ENCODE measurements at places on chromosomes 5 and 9.

- DNase-seq = no peak
Observed at GRCh38 chr5:30676223-30676840, 517.2 kb upstream of the CDH6 start.

DNA sequence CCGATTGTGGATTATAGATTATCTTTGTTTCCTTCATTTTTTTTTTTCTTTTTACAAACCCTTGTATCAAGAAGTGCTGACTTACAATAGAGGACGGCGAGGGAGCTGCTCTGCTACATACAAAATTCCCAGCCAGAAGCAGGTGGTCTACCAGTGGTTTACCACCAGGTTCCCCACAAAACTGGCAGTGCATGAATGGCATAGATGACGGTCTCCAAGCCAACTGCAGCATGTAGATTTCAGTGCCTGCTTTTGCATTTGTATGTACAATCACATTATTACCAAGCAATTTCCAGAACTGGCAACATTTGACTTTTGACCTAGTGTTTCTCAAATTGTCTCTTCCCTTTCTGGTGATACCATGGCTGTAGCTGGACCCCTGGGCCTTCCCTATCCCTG lies 84.0 kb downstream of the ACER2 start:
- DNase-seq = no peak

- DNase-seq = no peak
Observed at GRCh38 chr9:33349743-33350142, 52.6 kb downstream of the AQP7 start.

- DNase-seq = no peak
Observed at GRCh38 chr5:162444129-162444762, 376.7 kb downstream of the GABRG2 start.

GRCh38 chr5:14016549-14016948 lies 72.1 kb upstream of the DNAH5 start:
- DNase-seq = no peak

DNA sequence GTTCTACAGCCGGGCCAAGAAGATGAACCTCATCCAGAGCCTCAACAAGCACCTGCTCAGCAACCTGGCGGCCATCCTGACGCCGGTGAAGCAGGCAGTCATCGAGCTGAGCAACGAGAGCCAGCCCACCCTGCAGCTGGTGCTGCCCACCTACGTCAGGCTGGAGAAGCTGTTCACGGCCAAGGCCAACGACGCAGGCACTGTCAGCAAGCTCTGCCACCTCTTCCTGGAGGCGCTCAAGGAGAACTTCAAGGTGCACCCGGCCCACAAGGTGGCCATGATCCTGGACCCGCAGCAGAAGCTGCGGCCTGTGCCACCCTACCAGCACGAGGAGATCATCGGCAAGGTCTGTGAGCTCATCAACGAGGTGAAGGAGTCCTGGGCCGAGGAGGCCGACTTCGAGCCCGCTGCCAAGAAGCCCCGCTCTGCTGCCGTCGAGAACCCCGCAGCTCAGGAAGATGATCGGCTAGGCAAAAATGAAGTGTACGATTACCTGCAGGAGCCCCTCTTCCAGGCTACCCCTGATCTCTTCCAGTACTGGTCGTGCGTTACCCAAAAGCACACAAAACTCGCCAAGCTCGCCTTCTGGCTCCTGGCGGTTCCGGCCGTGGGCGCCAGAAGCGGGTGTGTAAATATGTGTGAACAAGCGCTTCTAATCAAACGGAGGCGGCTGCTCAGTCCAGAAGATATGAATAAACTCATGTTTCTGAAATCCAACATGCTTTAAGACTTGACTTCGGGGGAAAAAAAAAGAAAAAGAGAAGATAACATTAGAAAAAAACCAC lies 28.5 kb downstream of the AMBP start:
- no peak for DNase-seq

GRCh38 chr9:92035146-92035545 lies 80.1 kb downstream of the SPTLC1 start:
- DNase-seq = no peak

DNA sequence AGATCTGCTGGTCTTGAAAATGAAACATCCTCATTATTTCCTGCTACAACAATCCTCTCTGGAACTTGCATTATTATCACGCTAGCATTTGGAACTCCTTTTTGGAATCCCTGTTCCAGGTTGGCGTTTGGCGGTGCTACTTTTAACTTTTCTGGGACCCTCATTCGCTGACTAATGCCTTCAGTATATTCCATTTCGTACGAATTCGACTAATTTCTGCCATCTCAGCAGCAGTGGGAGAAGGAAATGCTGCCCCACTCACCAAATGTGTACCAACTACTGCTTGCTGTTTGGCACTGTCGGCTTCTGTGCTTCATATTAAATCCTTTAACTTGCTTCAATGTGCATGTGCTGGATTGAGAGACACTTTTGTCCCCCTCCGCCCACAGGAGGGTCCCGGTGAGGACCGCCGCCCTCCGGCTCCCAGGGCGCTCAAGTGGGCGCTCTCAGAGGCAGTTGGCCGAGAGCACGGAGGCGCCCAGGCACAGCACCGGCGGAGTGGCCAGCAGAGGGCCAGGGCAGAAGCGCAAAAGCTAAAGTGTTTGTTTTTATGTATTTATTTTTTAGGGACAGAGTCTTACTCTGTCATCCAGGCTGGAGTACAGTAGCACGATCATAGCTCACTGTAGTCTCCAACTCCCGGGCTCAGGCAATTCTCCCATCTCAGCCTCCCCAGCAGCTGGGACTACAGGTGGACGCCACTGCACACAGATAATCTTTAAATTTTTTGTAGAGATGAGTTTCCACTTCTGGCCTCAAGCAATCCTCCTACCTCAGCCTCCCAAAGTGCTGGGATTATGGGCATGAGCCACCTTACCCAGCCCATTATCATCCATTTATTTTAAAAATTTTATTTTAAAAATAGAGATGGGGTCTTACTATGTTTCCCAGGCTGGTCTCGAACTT lies 11.9 kb downstream of the PDE6A start:
- no peak for DNase-seq

- no peak for DNase-seq
Observed at GRCh38 chr5:28896949-28897348, 1858.6 kb upstream of the CDH9 start.

DNA sequence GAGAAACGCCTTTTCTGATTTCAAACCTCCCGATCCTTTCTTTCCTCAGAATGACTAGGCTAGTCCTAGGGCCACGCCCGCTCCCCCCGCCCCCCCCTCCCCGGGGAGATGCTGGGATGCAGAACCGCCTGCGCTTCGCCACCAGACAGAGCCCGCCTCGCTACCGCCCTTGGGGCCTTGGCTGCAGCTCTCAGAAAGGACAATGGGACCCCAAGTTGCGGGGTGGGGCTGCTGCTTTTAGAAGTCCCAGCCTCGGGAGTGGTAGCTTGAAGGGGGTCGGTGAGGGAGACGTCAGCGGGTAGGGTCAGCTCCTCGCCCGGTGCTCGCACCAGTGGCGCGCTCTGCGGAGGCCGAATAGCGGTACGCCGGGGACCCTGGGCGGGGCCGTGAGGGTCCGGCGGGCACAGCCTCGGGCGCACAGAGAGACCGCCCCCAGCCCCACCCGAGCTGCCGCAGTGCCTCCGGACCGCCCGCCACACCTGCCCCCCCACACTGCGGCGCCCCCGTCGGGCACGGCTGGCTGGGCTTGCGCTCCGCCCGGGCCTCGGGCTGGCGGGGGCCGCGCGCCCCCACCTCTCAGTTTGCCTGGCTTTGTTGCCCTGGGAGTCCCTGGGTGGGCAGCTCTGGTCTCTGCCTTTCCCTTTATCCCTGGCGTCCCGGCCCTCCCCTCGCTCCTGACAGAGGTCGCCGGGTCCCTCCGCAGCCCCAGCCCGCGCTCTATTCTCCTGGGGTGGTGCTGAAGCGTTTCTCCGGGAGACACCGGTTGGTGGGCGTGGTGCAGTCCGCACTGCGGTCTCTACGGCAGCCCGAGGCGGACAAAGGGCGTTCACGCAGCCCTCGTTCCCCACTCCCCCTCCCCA lies 1.2 kb downstream of the MAP1B start:
- no peak for DNase-seq

- no peak for DNase-seq
Observed at GRCh38 chr9:129740174-129740573, 12.7 kb downstream of the PTGES start.

DNA sequence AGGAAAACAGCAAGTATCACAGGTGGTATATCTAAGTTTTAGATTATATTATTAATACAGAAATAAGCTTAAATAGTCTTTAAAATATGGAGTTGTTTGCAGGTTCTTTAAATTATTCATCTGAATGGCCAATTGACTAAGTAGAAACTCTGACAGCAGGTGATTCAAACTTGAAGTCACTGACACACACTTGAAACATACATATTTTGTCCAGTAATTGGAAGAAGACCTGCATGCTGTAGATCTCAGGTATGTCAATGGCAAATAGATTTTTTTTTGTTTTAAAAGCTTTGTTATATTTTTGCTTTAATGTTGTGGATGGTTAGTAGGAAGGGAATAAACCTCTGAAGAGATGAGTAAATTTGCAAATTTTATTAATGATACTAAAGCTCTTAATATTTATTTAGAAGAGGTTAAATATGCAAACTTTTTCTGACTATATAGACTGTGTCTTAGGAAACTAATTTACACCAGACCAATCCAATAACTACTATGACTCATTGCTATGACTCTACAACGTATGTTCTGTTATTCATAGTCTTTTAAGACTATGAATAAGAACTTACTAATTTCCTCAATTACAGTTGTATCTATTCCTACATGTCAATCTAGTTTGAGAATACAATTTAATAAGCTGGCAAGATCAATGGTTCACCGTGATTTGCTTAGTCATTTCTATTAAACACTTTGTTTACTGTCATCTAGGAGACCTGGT lies 53.9 kb upstream of the RORB start:
- DNase-seq = no peak

DNA sequence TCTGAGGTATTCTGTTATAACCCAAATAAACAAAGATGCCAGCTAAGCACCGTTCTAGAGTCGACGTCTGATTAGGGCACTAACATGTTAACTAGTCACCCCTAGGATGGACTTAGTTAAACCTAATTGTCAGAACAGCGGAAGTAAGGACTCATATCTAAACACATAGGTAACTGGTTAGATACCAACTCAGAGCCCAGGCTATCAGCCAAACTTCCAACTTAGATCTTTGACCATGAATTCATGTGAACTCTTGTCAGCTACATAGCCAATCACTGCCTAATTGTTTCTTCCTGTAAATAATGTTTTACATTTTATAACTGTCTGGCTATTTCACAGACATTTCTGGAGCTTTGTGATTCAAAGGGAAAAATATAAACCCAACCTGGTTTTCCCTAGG lies 84.3 kb upstream of the DHFR start:
- DNase-seq = no peak

- no peak for DNase-seq
Observed at GRCh38 chr5:60687927-60688720, 11.8 kb downstream of the DEPDC1B start.

DNA sequence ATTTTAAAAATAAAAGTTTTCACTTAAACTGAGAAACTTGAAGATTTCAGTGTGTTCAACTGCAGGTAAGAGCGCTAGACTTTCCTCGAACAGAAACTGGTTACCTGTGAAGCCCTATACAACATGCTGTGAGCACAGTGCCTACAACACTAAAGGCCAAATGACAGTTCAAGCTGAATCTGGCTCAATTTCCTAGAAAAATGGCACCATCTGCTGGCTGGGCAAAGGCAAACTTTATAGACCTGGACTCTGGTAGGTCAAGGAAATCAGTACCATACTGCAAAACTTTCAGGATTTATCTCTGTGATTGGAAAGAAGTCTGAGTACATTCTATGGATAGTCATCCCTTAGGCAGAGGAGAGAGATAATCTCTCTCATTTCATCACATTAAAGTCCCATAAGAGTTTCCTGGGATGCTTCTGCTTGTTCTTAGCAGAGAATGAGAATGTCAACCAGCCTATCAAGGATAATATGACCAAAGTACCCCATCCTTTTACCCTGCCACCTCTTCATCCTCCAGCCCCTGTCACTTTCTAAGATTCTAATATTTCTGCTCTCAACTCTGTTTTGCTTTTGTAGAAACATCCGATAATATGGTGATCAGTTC lies 31.8 kb upstream of the FOXB2 start:
- DNase-seq = no peak

- DNase-seq = no peak
Observed at GRCh38 chr5:145345511-145346287, 489.4 kb downstream of the PRELID2 start.

- DNase-seq = no peak
Observed at GRCh38 chr5:146799671-146800070, 78.9 kb downstream of the PPP2R2B start.

DNA sequence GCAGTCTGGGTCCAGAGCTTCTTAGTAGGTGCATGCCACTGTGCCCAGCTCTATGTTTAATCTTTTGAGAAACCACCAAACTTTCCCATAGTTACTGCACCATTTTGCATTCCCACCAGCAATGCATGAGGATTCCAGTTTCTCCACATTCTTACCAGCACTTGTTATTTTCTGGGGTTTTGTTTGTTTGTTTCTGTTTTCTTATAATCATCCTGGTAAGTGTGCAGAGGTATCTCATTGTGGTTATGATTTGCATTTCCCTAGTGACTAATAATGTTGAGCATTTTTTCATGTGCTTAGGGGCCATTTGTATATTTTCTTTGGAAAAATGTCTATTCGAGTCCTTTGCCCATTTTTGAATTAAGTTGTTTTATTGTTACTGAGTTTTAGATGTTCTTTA lies 11.4 kb downstream of the FOXE1 start:
- no peak for DNase-seq

- no peak for DNase-seq
Observed at GRCh38 chr5:132233811-132234683, 6.4 kb upstream of the P4HA2 start.

DNA sequence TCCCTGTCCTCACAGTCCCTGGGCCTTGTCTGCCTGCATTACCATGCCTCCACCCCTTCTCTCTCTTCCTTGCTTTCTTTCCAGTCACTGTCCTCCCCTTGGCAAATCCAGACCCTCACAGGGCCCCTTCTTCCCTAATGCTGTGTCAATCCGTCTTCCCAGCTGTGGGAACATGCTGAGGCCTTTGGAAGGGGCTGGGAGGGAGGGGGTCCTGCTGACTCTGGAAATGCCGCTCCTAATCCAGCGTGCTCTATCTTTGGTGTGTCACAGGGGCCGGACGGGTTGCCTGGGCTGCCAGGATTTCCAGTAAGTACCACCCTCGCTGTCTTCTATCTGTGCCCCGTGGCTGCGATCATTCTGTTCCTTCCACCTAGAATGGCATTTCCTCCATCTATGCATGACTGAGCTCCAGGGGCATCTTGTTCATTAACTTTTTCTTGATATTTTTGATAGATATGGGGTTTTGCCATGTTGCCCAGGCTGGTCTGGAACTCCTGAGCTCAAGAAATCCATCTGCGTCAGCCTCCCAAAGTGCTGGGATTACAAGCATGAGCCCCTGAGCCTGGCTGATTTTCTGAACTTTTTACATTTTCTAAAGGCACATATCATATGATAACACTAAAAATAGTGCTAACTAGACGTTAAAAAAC lies 64.5 kb upstream of the TGFBR1 start:
- DNase-seq = no peak
